C1 segment of cervical spinal cord (tissue), 14 donors: ENCODE measurements at places on chromosomes 11 and 22.

- DNase-seq: no peak
Measured at GRCh38 chr11:60625262-60625661, 74.2 kb upstream of the MS4A8 start.

DNA sequence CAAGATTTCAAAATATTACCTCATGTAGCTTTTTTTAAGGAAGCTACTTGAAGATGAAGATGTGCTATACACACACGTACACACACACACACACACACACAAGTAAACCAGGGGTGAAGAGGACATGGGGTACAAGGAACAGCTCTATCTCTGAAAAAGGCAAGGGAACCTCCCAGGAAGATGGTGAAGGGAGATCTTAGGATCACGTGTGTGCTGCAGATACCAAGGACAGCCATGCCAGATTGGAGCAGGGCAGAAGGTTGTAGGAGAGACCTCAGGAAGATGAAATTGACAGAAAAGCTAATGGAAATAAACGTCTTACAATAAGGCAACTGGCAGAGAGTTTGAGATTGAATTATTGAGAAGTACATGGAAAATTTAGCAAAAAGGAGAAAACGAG lies 19.7 kb downstream of the RAB39A start:
- no peak for DNase-seq

DNA sequence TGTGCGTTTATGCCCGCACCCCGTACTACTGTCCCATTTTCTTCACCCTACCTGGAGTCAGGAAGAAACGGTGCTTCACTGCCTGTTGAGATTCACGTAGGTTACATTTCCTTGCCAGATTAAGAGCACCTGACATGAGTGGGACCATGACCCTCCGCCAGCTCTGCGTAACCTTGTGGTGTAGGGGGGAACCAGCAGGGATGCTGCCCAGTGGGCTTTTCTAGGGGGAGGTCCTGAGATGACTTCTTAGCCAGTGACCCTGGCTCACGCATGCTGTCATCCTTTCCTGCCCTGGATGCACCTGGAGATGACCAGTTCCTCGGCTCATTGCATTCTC lies 967 bp upstream of the ARVCF start:
- DNase-seq: no peak

DNA sequence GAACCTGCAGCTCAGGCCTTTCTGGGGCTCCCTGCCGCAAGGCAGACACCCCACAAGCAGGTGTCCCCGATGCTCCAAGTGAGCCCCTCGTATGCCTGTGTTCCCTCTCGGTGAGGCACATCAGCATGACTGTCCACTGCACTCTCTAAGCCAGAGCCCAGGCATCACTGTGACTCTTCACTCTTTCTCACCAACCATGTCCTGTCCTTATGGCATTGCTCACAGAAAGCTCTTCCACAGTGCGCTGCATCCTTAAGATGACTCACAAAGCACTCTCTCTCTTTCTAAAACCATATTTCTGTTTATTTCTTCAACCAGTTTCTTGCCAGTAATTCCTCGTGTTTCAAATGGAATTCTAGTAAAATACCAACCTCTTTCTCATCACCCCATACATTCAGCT lies 18.1 kb downstream of the GAB4 start:
- no peak for DNase-seq

- DNase-seq: no peak
Measured at GRCh38 chr22:27267145-27267544, 534.4 kb downstream of the MN1 start.

DNA sequence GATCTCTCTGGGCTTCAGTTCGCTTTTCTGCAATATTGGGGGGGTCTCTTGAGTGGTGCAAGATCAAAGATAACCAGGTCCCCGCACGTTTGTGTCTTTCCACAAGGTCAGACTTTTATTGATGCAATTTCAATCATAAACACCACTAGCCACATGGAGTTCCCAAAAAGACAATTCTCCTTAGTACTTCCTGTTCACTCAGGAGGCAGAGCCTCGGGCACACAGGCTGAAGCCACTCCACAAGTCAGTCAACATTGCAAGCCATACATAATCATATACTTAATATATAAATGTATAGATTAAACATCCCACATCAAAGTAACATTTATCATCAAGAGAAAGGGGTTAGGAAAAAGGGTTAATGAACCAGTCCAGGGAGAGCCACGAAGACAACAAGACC lies 12.0 kb downstream of the ST14 start:
- no peak for DNase-seq

DNA sequence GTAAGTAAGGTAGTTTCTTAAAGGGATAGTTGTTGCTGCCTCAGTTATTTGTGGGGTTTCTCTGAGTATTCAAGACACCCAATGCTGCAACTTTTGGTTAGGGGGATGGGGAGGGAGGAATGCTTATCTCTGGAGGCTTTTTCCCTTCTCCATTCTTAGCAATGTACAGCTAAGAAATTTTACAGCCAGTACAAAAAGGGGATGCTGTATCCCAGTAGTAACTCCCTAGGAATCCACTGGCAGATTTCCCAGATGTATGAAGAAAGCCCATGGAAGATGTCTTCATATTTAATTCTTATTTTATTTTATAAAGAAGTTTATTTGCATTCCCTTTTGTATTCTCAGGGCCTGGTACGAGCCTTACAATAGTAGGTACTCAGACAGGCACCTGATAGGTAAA lies 154.8 kb downstream of the ENTHD1 start:
- no peak for DNase-seq

- no peak for DNase-seq
Measured at GRCh38 chr11:115720602-115721245, 216.5 kb upstream of the CADM1 start.

DNA sequence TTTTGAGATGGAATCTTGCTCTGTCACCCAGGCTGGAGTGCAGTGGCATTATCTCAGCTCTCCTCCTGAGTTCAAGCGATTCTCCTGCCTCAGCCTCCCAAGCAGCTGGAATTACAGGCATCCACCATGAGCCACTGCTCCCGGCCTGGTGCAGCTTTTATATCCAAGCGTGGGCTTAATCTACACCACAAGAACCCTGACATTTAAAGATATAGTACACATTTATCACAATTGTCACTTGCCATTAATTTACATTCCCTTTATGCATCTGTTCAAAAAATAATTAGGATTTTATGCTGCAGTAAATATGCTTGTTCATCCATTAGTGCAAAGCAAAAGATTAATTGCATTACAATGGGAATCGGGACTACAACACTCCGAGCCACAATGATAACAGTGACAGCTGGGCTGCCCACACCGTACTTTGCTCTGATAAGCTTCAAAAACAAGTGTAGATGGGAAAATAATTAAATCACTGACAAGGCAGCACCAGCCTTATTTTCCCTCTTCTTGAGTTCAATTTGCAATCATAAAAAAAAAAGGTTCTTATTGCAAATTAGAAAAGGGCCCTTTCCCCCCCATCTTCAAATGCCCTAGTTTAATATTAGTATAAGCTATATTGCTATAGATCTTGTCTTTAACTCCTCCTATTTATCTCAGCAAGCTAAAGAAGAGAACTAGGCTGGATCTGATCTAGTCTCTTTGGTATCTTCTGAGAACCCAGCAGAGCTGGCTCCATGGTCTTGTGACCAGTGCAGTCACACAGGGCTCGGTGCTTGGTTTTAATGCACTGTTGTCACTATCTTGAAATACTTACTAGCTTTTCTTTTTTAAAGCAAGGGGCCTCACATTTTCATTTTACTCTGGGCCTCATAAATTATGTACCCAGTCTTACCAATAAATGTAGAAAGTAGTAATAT lies 206.2 kb upstream of the LRRC4C start:
- no peak for DNase-seq

GRCh38 chr11:62715150-62716130 lies 8.0 kb downstream of the GNG3 start:
- no peak for DNase-seq

GRCh38 chr11:125448136-125448535 lies 47.9 kb downstream of the FEZ1 start:
- DNase-seq: no peak

DNA sequence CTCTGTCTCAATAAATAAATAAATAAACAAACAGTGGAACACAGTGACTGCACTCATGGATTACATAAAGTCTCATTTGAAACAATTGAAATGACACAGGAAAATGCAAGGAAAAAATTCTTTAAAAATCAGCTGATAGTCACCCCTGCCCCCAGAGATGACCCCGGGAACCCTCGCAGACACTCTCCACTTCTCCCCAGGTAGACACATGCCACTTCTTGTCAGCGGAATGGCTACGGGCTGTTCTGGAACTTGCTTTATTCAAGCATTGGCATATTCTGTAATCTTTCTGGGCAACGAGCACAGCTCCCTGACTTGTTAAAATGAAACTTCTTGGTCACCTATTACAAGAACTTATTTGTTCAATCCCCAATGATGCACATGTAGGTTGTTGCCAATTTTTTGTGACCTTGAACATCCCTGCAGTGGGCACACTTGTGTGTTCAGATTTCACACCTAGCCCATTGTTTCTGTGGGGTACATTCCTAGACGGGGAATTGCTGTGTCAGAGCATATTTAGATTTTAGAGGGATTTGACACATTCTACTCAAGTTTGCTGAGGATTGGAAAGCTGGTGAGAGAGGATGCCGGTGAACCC lies 32.8 kb downstream of the MYEOV start:
- no peak for DNase-seq

- DNase-seq: no peak
Measured at GRCh38 chr11:134037046-134037908, 31.6 kb upstream of the JAM3 start.

DNA sequence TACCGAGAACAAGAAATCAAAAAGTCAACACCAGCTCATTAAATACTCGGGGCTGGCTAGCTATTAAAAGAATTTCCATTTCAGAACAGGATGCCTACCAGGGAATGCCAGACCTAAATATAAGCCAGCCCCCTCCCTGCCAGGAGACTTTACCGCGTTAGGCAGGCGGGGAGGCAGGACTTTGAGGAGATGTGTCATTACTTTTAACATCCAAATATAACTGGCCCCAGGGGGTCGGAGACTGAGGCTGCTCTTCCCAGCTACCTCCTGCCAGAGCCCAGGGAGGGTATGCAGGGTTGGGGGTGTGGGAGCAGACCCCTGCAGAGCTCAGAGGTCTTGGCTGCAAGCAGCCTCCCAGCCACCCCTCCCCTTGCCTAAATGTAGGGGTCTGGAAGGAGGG lies 183.5 kb downstream of the DSCAML1 start:
- DNase-seq: no peak

DNA sequence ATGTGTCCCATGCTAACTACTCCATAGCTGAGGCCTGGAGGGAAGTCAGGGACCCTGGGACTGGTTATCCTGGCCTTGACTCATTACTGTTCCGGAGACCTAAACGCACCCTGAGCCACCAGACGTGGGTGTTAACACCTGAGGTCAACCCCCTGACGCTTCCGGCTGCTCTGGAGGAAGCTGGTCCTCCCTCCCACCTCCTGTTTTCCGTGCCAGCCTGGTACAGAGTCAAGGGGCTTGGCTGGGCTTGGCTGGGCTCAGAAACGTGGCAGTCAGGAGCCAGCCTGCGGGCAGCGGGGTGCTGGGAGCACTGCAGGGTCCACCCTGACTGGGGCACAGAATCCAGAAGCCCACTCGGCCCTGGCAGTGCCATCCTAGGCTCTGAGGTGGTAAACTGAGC lies 2.6 kb downstream of the TMPRSS4 start:
- DNase-seq: no peak

DNA sequence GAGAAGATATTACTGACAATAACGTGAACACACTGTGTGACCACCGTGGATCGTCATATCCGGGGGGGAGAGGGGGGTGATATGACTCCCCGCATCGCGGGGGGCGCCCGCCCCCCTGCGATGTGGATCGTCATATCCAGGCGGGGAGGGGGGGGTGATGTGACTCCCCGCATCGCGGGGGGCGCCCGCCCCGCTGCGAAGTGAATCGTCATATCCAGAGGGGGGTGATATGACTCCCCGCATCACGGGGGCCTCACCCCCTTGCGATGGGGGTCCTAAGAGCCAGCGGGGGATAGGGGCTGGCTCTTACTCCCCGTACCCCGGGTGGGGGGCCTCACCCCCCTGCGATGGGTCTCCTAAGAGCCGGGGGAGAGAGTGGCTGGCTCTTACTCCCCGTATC lies 19.9 kb downstream of the UNC93B1 start:
- no peak for DNase-seq

GRCh38 chr11:77402218-77402556 lies 71.7 kb downstream of the PAK1 start:
- DNase-seq: no peak

DNA sequence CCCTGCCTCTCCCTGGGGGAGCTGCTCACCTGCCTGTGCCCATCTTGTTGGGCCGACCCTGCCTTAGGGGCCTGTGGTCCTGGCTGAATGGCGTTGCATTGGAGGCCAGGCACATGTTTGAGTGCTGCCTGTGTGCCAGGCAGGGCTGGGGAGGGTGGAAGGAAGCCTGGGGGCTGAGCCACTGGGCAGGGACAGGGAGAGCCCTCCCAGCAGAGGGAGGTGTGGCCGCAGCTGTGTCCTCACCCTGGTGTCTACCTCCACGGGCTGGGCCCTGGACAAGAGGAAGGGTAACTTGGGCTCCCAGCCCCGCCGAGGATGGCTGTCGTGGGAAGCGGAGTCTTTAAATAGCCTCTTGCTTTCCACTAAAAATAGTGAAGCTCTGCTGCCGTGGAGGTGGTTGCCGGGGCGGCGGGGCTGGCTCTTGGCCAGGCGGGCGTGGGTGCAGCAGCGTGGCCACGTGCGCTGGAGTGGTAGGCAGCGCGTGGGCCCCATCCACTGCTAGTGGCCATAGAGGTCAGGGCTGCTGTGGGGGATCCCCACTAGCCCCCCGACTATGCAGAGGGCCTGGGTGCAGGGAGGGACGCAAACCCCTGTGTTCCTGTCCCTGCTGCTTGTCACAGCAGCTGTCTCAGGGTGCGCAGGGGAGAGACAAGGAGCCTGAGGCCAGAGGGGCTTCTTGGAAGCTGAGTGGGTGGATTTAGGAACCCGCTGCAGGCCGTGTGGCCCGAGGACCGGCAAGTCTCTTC lies 6.2 kb downstream of the ZDHHC8 start:
- no peak for DNase-seq

GRCh38 chr22:16949561-16949960 lies 58.5 kb downstream of the GAB4 start:
- no peak for DNase-seq

GRCh38 chr11:5277807-5278382 lies 8.2 kb upstream of the HBE1 start:
- DNase-seq: no peak

- no peak for DNase-seq
Measured at GRCh38 chr11:114736806-114737205, 58.5 kb downstream of the NXPE2 start.

- no peak for DNase-seq
Measured at GRCh38 chr22:39535357-39535725, 2.8 kb upstream of the RPS19BP1 start.

- no peak for DNase-seq
Measured at GRCh38 chr22:20799449-20799848, 25.5 kb downstream of the SERPIND1 start.

- no peak for DNase-seq
Measured at GRCh38 chr11:1152316-1153104, 5.2 kb upstream of the MUC5AC start.

GRCh38 chr11:93652161-93652597 lies 9.3 kb upstream of the CEP295 start:
- DNase-seq: no peak

GRCh38 chr11:96052921-96053651 lies 129.2 kb upstream of the MTMR2 start:
- DNase-seq: no peak
